Activated effector memory CD4-positive, alpha-beta T cell treated with Interleukin-2 at 50 U/mL for 16 hours (primary cell): ENCODE measurements at places on chromosomes 2 and 18.

GRCh38 chr2:89821455-89821945, 1130.0 kb downstream of the RPIA start:
- no peak for DNase-seq

GRCh38 chr2:157043786-157044185, 213.7 kb upstream of the GALNT5 start:
- no peak for DNase-seq

- no peak for DNase-seq
Measured at GRCh38 chr2:216448829-216449228, 36.5 kb downstream of the SMARCAL1 start.

- DNase-seq: peak; percentile 28
Measured at GRCh38 chr2:45778720-45779171, 127.3 kb downstream of the PRKCE start.

DNA sequence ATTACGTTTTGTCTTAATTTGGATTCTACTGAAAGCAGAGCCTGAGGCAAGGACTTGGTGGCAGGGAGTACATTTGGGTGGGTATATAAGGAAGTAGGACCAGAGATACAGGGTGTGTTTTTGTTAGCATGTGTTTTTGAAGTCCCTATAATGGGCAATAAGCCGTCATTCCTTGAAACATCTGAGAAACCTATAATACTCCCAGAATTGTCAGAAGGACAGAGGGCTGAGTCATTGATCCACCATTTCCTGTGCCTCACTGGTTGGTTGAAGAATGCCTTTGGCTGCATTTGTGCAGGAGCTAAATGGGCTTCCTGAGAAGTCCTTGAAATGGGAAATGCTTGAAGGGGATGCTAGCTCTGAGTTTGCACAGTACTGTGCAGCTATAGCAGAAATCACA, 281.8 kb upstream of the ZEB2 start:
- DNase-seq: no peak

DNA sequence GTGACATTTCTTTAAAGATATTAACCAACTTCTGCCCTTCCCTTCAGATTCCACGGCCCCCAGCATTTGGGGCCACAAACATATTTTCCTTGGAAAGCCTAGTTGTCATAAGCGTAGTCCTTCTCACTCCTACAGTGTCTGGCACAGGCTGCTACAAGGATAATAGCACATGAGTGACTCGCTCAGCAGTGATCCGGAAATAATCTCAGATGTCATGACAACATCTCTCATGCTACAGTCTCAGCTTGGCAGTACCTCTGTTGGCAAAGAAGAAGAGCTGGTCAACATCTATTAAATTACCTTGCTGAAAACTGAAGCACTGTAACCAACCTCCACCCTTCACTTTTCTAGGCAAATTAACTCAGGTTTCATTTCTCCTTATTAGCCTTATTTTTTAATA, 351.7 kb downstream of the RAD51AP2 start:
- no peak for DNase-seq

GRCh38 chr2:88827821-88828220, 136.3 kb downstream of the RPIA start:
- no peak for DNase-seq

DNA sequence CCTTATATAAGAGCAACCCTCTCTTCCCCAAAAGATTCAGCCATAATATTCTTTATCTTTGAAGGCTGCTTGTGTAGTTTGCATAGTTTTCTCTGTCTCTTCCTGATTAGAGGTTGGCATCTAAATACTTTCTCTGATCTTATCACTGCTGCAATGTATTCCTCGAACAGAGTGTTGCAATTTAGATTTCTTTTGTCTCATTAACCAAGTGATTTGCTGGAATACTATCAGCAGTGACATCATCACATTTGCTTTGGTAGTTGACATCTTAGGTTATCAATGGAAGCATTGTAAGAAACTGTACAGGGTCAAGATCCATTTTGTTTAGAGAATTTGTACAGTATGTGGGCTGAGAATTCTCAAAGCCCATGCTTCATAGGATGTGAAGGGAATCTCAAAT, 72.0 kb upstream of the NEUROD1 start:
- no peak for DNase-seq

DNA sequence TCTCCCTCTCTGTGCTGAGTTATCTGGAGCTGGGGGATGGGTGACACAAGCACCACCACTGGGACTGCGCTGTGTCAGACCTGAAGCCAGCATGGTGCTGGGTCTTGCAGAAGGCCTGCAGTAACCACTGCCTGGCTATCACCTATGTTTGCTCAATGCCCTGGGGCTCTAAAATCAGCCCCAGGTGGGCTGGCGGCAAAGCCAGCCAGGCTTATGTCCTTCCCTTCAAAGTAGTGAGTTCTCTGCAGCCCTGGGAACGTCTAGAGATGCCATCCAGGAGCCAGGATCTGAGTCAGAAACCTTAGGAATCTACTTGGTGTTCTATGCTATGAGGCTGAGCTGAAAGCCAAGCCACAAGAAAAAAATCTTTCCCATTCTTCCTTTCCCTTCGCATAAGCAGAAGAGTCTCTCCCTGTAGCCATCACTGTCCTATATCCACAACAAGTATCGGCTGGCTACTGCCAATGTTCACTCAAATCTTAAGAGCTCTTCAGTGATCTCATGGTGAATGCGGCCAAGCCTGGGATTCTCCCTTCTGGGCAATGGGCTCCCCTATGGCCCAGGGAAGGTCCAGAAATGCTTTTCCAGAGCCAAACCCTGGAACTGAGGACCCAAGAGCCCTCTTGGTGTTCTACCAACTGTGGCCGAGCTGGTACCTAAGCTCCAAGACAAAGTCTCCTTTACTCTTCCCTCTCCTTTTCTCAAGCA, 248.7 kb downstream of the ZNF385B start:
- no peak for DNase-seq

- no peak for DNase-seq
Measured at GRCh38 chr18:32669549-32670165, 103.2 kb downstream of the KLHL14 start.

DNA sequence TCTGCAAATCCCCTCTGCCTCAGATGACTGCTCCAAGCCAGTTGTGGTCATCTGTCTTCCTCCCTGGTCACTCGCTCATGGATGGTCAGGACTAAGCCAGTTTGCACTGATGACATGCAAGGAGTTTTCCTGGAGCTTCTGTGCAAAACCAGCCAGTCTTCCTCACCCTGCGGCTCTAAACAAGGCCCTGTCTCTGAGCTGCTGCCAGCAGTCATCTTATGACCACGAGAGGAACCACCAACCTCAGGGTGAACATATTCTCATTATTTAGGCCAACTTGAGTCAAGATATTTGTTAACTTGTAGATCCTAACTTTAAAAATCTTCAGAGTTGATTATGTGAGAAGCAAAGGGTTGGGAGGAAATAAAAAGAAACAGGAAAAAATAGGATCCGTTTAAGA, 119.9 kb upstream of the CAB39 start:
- no peak for DNase-seq

DNA sequence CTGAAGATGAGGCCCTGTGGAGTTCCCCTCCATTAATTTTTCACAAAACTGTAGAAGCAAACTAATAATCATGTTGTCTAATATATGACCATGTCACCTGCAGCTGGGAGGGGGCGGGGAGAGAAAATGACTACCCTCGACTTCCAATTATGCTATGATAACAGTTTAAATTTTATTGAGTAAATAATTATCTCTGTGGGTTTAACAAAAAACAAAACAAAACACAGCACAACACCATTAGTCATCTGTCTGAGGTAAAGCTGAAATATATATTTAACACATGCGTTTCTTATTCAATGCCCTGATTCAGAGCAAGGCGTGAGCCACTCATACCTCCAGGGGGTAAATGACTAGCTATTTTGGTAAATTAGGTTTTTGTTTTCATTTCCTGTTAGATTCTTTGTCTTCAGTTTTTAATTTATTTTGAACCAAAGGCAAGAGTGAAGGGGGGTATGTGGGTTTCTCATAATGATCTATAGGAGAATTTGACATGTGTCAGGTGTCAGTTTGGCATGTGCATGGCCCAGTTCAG, 77.4 kb upstream of the ZCCHC2 start:
- DNase-seq: no peak

- DNase-seq: no peak
Measured at GRCh38 chr2:201942531-201942930, 91.1 kb upstream of the FZD7 start.

DNA sequence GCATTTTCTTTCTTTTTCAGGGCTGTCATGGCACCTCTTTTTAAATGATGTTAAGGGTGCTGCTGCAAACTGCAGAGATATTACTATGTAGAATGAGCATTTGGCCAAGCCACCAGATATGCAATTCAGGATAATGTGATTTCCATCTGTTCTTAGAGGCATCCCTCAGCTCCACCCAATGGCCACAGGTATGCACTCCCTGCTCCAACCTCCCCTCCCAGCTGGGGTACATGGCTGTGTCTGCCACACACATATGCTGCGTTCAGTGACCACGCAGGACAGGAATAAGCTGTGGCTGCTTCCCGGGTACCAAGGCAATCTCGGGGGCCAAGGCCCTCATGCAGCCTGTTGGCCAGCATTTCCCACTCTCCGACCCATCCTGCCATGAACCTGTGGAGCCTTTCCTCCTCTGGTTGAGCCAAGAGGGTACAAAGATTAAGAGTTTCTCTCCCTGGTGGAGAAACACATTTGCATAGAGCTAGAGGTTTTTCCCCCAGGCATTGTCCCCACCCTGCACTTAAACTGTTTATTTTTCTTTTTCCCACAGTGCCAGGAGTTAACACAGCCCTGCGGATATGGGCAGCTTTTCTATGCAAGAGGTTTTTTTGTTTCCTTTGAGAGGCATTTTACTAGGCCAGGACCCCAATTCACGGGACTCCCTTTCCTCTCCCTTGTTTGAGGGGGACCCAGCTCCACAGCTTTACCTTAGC, 147.0 kb downstream of the GCA start:
- no peak for DNase-seq

DNA sequence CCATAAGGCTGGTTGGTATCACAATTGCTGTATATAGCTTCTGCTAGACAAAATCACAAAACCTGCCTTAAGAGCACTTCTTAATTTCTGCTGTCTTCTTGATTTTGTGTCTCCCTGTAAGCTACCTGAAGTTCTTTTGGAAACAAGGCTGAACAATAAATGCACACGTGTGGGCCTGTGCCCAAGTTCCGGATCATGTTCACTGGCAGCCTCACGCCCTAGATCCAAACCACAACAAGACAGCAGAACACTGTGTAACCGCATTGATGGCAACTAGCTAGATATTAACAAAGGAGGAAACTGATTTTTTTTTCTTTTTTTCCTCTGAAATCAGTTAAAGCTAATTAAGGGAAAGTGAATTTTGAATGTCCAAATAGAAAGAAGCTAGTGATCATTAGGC, 81.5 kb upstream of the LYPD6B start:
- DNase-seq: no peak

- no peak for DNase-seq
Measured at GRCh38 chr2:55384786-55385185, 34.9 kb downstream of the CCDC88A start.

DNA sequence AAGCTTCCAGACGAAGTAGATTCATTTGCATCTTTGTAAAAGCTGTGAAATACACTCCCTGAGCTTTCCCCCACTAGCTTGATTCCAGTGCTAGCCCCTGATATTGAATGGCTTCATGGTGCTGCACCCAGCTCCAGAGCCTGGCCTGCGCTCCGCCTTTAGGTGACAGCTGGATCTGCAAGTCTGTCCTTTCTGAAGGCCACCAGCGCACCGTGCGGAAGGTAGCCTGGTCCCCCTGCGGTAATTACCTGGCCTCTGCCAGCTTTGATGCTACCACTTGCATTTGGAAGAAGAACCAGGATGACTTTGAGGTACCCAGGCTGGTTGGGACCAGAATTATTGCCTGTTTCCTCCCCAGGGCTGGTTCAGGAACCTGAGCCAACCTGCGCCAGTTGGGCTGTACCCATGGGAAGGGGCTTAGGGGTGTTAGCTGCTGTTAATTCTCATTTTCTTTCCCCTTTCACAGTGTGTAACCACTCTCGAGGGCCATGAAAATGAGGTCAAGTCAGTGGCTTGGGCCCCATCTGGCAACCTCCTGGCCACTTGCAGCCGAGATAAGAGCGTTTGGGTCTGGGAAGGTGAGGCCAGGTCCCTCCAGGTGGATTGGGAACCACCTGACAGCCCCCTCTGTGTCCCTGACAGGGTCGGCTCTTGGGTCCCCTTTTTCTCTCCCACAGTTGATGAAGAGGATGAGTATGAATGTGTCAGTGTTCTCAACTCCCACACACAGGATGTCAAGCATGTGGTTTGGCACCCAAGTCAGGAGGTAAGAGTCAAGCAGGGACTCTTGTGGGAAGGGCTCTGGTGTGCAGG, 1.3 kb downstream of the CIAO1 start:
- DNase-seq: peak; percentile 10
